NCI-H1105 treated with DMSO at 0.1 percent for 48 hours (cell line): ENCODE measurements at places on chromosomes 6 and 20.

- DNase-seq: no peak
Observed at GRCh38 chr6:156928972-156929371, 151.8 kb downstream of the ARID1B start.

DNA sequence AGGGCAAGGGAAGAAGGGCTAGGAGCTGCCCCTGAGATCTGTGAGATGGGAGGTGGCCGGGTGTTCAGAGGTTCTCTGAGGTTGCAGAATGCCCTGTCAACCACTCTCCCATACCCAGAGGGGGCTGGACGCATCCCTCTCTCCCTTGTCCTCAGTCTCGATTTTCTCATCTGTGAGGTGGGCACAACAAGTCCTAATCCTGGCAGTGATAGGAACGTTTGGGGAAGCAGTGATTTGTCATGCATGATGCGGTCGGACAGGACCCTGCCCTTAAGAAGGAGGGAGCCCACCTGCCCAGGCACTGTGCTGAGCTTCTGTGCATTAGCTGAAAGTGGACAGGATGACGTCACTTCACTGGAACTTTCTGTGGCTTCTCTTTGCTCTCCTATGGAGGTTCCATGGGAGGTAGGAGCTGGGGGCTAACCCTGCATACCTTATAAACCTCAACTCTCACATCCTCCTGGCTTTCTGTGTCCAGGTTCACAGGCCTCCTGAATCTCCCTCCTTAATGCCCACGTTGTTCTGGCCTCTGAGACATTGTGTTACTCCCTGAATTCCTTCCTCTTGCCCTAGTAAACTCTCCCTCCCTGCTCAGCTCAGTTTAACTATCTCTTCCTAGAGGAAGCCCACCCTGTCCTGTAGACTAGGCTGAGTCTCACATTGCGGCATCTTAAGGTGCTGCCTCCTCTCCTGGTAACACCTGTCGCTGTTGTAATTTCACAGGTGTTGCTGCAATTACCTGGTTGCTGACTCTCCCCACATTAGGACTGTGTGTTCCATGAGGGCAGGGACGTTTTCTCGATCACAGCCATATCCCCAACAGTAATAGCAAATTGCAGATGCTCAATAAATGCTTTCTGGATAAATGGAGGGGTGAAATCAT is 30.1 kb upstream of the CSNK2A1 start:
- no peak for DNase-seq

DNA sequence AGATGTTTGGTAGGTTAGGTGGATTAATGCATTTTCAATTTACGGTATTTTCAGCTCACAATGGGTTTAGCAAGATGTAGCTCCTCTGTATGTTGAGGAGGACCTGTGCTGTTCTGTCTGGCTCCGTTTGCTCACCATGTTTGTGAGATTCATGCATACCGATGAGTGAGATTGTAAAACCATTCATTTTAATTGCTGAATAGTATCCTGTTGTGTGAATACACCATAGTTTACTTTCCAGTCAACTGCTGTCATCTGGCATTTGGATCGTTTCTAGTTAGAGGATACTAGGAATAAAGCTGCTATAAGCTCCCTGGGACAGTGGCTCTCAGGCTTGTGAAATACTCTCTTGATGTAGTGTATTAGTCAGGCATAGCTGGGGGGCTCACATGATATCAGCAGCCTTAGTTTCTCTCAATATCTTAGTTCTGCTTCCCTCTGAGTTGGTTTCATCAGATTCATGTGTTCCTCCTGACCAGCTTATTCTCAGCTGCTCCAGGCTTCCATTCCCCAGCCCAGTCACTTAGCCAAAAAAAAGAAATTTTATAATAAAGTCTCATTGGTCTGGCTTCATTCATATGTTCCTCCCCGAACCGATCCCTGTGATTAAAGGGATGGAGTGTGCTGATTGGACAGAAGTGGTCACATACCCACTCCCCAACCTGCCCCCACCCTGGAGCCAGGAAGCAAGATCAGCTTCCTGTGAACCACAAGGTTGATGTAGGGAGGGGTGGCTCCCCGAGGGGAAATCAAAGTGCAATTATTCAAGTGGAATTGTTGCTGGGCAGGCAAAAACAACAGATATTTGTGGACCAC is 10.9 kb upstream of the B4GALT5 start:
- DNase-seq: no peak

DNA sequence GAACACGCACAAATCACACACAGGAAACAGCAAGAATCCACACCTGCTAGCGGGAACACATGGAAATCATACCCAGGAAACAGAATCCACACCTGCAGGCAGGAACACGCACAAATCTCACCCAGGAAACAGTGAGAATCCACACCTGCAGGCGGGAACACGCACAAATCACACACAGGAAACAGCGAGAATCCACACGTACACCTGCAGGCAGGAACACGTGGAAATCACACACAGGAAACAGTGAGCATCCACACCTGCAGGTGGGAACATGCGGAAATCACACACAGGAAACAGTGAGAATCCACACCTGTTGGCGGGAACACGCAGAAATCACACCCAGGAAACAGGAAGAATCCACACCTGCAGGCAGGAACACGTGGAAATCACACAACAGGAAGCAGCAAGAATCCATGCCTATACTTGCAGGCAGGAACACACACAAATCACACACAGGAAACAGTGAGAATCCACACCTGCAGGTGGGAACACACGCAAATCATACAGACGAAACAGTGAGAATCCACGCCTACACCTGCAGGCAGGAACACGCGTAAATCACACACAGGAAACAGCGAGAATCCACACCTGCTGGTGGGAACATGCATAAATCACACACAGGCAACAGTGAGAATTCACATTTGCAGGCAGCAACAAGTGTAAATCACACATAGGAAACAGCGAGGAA is 108.6 kb downstream of the DLL1 start:
- DNase-seq: no peak

DNA sequence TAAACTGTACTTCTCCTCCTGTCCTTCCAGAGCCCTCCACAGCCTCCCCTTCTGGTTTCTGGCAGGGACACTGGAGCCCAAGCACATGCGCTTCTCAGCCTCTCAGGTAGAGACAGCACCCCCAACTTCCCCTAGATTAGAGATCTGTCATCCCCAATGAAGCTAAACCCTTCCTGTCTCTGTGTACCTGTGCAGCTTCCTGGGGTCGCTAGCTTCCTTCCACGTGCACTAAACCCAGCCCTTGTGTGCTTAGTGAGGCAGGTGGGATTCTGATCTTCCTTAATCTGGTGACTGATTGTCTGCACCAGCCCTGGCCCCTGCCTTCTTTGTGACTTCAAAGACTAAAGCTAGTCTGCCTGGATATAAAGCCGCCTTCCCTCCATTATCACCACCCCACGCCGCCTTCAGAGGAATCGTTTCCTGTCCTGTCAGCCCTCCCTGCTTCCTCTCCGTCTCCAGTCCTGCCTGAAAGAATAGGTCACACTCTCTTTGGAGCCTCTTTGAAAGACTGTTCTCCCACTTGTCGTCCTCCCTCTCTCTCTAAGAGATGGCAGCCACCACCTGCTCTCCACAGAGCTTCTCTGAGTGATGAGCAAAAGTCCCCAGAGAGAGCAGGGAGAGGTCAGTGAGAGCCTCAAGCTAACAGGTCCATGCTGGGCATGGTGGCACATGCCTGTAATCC is 27.5 kb downstream of the CAPN11 start:
- DNase-seq: no peak

DNA sequence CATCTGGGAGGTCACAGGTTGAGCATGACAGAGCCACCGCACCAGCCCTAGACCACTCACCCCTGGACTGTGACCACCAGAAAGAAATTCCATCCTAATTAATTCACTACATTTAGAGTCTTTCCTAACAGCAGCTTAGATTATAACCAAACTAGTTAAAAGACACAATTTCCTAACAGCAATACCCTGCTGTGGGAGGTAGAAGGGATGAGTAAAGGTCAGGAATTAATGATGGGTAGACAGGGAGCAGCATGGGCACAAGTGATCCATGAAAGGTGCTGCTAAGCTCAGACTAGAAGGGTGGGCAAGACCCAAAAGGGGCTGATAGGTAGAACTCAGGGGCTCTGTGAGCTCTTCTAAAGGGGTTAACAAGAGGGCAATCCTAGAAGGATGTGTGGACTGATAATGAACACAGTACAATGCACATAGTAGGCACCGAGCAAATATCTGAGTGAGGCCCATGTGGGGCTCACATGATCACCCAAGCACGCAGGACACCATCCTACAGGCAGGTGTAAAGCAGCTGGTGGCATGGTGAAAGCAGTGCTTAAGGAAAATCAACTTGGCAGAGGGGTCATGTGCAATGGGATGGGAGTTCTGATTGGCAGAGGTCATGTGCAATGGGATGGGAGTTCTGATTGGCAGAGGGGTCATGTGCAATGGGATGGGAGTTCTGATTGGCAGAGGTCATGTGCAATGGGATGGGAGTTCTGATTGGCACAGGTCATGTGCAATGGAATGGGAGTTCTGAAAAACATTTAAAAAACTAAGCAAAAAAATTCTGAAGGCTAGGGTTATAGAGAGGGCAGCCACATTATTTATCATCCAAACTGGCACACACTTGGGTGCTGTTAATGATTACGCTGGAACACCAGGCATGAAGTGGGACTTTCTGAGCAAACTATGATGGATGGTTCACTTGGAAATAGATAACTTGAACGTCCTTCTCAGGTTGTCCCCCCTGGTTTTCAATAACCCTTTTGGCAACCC is 188.2 kb upstream of the FOXQ1 start:
- no peak for DNase-seq

GRCh38 chr6:124694139-124694705 is 268.0 kb upstream of the RNF217 start:
- peak; percentile 98 for DNase-seq

DNA sequence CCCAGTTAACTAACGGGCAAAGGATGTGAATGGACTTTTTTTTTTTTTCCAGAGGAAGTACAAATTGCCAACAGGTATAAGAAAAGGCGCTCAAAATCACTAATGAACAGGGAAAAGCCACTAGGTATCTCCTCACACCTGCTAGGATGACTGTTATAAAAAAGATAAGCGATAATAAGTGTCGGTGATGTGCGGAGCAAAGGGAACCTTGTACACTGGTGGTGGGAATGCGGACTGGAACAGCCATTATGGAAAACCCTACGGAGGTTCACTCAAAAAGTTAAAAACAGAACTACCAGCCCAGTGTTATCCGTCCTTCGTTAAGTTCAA is 787 bp upstream of the RAB32 start:
- no peak for DNase-seq

- DNase-seq: no peak
Observed at GRCh38 chr20:53748821-53749421, 155.3 kb upstream of the ZNF217 start.

DNA sequence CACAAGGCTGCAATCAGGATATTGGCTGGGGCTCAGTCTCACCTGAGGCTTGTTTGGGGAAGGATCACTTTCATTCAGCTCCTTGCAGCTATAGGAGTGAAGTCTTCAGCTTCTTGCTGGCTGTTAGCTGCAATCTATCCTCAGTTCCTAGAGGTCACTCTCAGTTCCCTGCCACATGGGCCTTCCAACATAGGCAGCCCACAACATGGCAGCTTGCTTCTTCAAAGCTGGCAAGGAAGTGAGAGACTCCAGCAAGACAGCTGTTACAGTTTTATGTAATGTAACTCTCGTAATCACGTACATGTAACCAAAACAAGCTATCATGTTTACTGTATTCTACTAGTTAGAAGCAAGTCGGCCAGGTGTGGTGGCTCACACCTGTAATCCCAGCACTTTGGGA is 226.9 kb downstream of the CDC5L start:
- no peak for DNase-seq

- DNase-seq: no peak
Observed at GRCh38 chr6:16040628-16040974, 88.3 kb upstream of the MYLIP start.

GRCh38 chr20:58740356-58741308 is 48.0 kb downstream of the NPEPL1 start:
- no peak for DNase-seq

- no peak for DNase-seq
Observed at GRCh38 chr6:106076139-106076538, 10.0 kb upstream of the PRDM1 start.

DNA sequence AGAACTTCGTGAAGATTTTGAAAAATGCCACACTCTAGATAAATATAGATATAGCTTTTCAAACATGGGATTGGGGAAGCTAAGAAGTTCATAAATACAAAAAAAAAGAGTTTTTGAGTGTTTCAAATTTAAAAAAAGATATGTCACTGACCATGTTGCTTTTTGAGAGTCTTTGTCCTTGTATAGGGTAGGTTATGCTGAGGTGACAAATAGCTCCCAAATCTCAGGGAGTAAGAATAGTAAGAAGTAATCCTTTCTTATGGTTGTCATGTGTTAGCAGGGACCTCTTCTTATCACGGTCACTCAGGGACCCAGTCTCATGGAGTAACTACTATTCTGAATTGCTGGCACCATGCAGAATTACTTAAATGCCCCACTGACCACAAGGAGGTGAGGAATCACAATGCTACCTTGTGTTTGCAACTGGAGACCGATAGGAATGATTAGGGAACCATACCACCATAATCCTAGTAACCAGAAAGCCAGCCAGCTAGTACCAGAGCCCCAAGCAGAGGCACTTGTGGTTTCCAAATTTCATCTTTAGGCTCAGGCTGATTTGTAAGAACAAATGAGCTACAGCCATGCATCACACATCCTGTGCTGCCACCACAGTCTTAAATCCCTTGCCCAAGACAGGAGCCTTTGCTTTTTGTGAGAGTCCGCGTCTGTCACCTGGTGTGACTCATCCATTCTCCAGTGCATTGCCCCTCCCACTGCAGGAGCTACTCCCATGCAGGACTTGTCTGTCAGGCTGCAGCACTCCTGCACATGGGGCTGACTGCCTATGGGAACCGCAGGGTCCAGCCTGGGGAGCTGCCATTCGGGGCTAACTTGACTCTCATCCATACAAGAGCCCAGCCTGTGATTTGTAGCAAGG is 42.4 kb upstream of the ADGRF4 start:
- no peak for DNase-seq

GRCh38 chr6:127352524-127352923 is 9.1 kb upstream of the ECHDC1 start:
- no peak for DNase-seq

GRCh38 chr20:51460569-51461265 is 81.8 kb downstream of the NFATC2 start:
- DNase-seq: no peak

DNA sequence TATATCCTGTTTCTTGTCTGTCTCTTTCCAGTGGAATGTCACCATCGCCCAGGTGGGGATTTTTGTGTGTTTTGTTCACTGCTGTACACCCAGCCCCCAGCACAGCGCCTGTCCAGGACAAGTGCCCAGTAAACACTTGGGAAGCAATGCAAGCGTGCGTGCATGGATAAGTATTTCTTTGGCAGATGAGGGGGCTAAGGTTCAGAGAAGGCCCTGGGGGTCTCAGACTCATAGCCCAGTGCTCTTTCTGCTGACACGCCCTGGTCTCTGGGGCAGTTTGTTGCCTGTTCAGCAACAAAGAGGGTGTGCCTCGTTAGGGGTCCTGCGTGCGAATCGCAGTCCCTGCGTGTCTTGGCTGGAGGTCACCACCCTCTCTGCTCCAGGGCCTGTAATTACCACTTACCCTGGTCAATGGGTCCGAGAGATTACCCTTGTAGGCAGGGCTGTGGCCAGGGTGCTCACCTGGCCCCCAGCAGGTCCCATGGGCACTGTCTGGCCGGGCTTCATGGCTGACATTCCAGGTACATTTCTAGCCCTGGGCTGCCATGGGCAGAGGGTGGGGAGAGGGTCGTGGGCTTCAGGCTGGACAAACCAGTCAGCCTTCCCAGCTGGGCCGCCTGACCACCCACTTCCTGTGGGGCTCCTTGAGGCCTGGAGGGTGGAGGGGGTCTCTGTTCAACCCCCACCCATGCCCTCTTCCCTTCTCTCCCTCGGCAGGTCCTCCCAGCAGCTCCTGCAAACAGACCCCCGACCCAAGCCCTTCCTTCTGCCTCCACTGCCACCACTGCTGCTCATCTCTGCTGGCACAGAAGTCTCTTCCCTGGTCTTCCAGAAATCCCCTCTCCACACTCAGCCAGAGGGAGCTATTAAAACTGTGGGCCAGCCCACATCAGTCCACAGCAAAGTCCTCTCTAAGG is 87.1 kb downstream of the CEBPB start:
- no peak for DNase-seq
